Tibial artery (tissue), 4 donors: ENCODE measurements at places on chromosomes 4 and X.

GRCh38 chrX:38768079-38768478 lies 33.2 kb upstream of the MID1IP1 start:
- no peaks in the 10 kb centered on the region for H3K36me3 ChIP-seq
- DNase-seq = no peak
- H3K4me3 ChIP-seq = no peak overlapping the region
- no peaks in the 10 kb centered on the region for H3K4me1 ChIP-seq
- H3K27me3 ChIP-seq = no peaks in the 10 kb centered on the region
- no peak overlapping the region for H3K27ac ChIP-seq

- peak overlapping the region; percentile 88 for H3K27ac ChIP-seq
- H3K36me3 ChIP-seq = no peaks in the 10 kb centered on the region
- peaks cover 17% of the 10 kb centered on the region for H3K4me1 ChIP-seq
- H3K27me3 ChIP-seq = no peaks in the 10 kb centered on the region
- no peak for DNase-seq
- H3K4me3 ChIP-seq = peak overlapping the region; percentile 77
Measured at GRCh38 chr4:39526765-39527295, 409 bp downstream of the UGDH start.

GRCh38 chrX:108699368-108699767 lies 37.0 kb downstream of the IRS4 start:
- H3K36me3 ChIP-seq = no peaks in the 10 kb centered on the region
- no peaks in the 10 kb centered on the region for H3K27me3 ChIP-seq

DNA sequence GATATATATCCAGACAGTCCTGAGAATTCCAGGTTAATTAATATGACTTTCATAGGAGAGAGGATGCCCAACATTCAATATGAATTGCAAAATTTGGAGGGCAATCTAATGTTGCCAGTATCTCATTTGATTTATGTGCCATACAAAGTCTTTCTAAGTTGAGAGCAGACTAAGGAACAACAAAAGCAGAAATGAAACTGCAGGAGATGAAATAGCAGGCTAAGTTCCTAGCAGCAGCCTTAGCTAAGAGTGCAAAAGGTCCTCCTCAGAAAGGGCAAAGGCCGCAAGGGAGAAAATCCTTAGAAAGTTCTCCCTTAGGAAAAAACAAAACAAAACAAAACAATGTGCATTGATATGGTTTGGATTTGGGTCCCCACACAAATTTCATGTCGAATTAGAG lies 602.9 kb upstream of the HTR2C start:
- no peaks in the 10 kb centered on the region for H3K27me3 ChIP-seq
- H3K4me3 ChIP-seq = no peak overlapping the region
- no peak for DNase-seq

DNA sequence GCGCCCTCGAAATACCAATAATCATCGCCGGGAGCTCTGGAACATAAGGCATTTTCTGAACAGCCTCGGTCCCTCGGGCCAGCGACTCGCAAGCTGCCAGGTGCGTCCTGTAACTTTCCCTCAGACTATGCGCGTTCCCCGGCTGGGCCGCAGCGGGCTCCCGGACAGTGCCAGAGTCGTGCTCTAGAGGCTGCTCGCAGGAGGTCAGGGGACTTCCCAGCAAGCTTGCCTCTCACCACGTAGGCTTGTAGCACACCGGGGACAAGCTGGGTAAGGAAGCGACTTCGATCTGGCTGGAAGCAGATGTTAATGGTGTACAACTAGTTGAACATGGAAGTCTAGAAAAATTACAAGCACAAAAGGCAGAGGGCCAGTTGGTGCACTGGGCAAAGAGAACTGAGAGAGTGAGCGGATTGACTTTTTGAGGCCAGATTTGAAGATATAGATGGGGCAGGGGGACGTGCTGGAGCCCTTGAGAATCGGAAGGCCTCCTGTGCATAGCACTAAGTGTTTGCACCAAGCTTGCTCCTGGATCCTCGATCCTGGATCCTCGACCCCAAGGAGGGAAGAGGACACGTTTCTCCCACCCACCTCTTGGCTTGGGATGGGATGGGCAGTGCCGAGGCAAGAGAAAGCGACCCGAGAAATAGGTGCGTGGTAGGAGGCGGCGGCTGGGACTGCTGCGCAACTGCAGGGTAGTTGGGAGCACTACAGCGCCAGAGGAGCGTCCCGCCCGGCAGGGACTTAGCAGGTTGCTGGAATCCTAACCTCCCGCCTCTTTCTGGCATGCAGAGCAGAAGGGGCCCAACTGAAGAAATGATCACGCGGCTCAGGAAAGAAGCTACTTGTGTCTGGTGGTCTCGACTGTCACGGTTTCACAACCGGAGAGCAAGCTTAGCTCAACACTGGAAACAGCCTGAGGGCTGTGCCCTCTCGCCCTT lies 19.9 kb upstream of the ZIC3 start:
- peaks cover 11% of the 10 kb centered on the region for H3K4me1 ChIP-seq
- no peaks in the 10 kb centered on the region for H3K27me3 ChIP-seq
- H3K4me3 ChIP-seq = no peak overlapping the region
- H3K27ac ChIP-seq = no peak overlapping the region
- no peak for DNase-seq
- no peaks in the 10 kb centered on the region for H3K36me3 ChIP-seq

DNA sequence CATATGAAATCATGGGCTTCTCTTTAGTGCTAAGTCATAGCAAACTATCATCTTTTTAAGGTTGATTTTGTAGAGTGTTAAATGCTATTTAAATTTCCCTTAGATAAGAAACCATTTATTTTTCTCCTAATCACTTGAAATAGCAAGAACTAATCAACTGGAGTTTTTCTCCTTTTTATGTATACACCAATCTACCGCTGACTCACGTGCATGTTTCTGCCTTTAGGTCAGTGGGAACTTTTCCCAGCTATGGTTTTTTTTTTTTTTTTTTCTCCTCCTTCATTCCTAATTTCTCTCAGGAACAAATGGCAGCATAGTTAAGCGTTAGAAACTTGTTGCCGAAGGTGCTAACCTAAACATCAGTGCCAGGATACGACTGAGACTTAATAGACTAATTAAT lies 176.4 kb downstream of the BMPR1B start:
- H3K27me3 ChIP-seq = no peaks in the 10 kb centered on the region
- no peaks in the 10 kb centered on the region for H3K36me3 ChIP-seq
- no peaks in the 10 kb centered on the region for H3K4me1 ChIP-seq
- no peak overlapping the region for H3K27ac ChIP-seq
- H3K4me3 ChIP-seq = no peak overlapping the region
- DNase-seq = no peak

DNA sequence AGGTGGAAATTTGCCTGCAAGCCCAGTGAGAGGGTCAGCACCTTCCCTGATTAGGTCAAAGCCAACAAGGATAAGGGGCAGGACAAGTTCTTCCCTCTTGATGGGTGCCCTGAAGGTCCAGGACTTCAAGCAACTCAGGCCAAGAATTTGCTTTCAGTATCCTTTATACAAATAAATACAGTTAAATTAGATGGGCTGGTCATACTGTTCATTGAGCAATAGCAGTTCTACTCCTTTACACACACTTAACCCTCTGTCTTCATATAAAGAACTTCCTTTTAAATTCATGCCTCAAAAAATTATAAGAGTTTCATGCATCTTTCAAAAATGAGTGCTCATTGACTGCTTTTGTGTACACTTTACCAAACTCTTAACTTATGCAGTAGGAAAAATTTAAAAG lies 392.0 kb downstream of the SPRY1 start:
- peaks cover 12% of the 10 kb centered on the region for H3K4me1 ChIP-seq
- no peaks in the 10 kb centered on the region for H3K27me3 ChIP-seq
- no peak for DNase-seq
- H3K36me3 ChIP-seq = no peaks in the 10 kb centered on the region
- peak overlapping the region; percentile 62 for H3K27ac ChIP-seq

DNA sequence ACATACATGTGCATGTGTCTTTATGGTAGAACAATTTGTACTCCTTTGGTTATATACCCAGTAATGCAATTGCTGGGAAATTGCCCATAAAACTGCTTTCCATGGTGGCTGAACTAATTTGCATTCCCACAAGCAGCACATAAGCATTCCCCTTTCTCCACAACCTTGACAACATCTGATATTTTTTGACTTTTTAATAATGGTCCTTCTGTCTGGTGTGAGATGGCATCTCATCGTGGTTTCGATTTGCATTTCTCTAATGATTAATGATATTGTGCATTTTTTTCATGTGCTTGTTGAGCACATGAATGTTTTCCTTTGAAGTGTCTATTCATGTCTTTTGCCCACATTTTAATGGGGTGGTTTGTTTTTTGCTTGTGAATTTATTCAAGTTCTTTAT lies 166.0 kb downstream of the TMEM47 start:
- no peaks in the 10 kb centered on the region for H3K36me3 ChIP-seq
- no peaks in the 10 kb centered on the region for H3K4me1 ChIP-seq
- H3K27ac ChIP-seq = no peak overlapping the region
- H3K27me3 ChIP-seq = no peaks in the 10 kb centered on the region

DNA sequence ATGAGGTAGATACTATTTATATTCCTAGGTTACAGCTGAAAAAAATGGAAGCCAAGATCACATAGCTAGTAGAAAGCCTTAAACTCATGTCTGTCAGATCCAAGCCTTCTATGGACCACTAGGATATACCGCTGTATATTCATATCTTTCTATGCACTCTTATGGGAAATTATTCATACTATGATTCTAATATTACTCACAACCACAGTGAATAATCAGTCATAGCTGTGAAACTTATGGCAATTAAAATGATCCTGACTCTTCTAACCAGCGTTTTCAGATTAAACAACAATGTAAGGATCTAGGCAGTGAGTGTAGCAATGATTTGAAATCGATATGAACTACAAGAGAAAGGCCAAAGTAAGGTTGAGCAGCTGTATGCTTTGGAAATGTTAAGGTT lies 111.0 kb downstream of the RASGEF1B start:
- H3K4me3 ChIP-seq = no peak overlapping the region
- no peaks in the 10 kb centered on the region for H3K36me3 ChIP-seq
- H3K27me3 ChIP-seq = no peaks in the 10 kb centered on the region
- no peak overlapping the region for H3K27ac ChIP-seq
- no peaks in the 10 kb centered on the region for H3K4me1 ChIP-seq

- H3K4me3 ChIP-seq = no peak overlapping the region
- no peak for DNase-seq
- peaks cover 5% of the 10 kb centered on the region for H3K4me1 ChIP-seq
- no peaks in the 10 kb centered on the region for H3K36me3 ChIP-seq
Measured at GRCh38 chr4:23750125-23750524, 139.7 kb downstream of the PPARGC1A start.

DNA sequence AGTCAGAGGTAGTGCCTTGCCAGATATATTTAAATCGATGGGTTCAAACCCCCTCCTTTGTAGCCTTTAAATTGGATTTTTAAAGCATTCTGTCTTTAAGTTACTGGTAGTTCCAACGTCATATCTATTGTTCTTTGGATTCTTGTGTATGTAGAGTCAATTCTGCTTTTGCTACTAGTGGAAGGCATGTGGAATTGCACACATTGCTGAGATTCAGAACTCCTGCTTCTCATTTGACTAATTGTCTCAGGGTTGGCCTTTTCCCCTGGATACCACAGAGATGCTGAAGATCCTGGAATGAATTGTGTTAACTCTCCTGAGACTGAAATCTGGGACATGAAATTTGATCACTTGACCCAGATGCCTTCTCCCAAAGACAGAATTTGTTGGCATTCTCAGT lies 328.3 kb upstream of the RPS6KA3 start:
- no peak overlapping the region for H3K27ac ChIP-seq
- DNase-seq = no peak
- no peaks in the 10 kb centered on the region for H3K36me3 ChIP-seq

- H3K4me1 ChIP-seq = no peaks in the 10 kb centered on the region
- no peak for DNase-seq
- H3K4me3 ChIP-seq = no peak overlapping the region
- H3K27me3 ChIP-seq = no peaks in the 10 kb centered on the region
- H3K36me3 ChIP-seq = no peaks in the 10 kb centered on the region
Measured at GRCh38 chr4:4613126-4613465, 71.2 kb upstream of the STX18 start.

- DNase-seq = no peak
- H3K4me3 ChIP-seq = no peak overlapping the region
- H3K36me3 ChIP-seq = no peaks in the 10 kb centered on the region
- H3K27me3 ChIP-seq = no peaks in the 10 kb centered on the region
- no peak overlapping the region for H3K27ac ChIP-seq
- no peaks in the 10 kb centered on the region for H3K4me1 ChIP-seq
Measured at GRCh38 chr4:143743591-143743990, 43.1 kb upstream of the FREM3 start.

GRCh38 chrX:7112071-7112470 lies 35.4 kb upstream of the STS start:
- DNase-seq = no peak
- no peak overlapping the region for H3K27ac ChIP-seq
- H3K4me1 ChIP-seq = no peaks in the 10 kb centered on the region
- no peak overlapping the region for H3K4me3 ChIP-seq
